B cell (primary cell): ENCODE measurements at places on chromosomes 13 and 19.

DNA sequence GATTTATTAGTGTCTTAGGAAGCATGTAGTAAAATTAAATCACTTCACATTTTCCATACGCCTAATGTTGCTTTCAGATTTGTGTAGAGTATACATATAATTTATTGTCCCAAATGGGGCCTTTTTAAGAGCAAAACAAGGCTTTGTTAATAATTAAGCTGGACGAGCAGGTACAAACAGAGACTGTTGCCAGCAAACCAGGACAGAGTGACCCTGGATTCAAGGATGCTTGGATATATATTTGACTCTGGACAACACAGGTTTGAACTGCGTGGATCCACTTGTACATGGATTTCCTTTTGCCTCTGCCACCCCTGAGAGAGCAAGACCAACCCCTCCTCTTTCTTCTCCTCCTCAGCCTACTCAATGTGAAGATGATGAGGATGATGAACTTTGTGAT lies 454.9 kb downstream of the PCDH9 start:
- no peak for DNase-seq

DNA sequence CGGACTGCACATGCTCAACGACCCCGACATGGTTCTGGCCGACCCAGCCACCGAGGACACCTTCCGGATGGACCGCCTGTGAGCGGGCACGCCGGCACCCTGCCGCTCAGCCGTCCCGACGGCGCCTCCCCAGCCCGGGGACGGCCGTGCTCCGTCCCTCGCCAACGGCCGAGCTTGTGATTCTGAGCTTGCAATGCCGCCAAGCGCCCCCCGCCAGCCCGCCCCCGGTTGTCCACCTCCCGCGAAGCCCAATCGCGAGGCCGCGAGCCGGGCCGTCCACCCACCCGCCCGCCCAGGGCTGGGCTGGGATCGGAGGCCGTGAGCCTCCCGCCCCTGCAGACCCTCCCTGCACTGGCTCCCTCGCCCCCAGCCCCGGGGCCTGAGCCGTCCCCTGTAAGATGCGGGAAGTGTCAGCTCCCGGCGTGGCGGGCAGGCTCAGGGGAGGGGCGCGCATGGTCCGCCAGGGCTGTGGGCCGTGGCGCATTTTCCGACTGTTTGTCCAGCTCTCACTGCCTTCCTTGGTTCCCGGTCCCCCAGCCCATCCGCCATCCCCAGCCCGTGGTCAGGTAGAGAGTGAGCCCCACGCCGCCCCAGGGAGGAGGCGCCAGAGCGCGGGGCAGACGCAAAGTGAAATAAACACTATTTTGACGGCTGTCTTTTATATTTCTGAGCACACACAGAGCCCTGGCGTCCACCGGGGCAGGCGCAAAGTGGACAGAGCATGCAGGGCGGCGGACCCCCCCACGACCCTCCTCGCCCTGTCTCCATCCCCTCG lies 13.6 kb downstream of the COMP start:
- DNase-seq = no peak

DNA sequence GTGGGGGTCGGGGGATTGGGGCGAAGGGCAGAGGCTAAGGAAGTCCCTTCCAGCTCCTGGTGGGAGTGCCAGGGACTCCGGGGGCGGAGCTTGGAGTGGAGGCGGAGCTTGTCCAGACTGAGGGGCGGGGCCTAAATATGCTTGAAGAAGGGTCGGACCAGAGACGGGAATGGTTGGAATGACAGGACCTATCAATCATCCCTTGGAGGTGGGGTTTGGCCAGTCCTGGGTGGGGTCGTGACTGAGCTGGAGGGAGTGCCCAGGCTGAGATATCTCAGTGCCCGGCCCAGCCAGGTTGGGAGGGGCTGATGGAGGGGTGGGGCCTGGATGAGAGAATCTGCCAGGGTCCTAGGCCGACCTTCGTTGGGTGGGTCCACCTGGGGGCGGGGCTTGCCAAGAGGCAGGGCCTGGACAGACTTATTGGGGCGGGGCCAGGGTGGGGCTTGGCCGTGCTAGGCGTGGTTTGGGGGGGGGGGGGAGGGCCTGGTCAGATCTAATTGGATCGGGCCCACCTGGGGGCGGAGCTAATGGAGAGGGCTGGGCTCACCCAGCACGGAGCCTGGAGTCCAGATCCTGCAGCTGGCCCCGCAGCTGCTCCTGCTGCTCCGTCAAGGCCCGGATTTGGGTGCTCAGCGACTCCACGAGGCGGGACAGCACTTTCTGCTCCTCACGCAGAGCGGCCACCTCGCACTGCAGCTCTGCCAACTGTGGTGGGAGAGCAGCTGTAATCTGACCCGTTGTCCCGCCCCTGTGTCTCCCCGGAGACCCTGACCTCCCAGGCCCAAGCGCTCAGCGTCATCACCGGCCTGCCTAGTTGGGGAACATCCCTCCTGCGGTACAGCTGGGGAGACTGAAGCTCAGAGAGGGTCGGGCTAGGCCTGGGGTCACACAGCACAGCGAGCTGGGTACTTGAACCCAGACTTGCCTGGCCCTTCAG lies 2.6 kb upstream of the WIZ start:
- no peak for DNase-seq

DNA sequence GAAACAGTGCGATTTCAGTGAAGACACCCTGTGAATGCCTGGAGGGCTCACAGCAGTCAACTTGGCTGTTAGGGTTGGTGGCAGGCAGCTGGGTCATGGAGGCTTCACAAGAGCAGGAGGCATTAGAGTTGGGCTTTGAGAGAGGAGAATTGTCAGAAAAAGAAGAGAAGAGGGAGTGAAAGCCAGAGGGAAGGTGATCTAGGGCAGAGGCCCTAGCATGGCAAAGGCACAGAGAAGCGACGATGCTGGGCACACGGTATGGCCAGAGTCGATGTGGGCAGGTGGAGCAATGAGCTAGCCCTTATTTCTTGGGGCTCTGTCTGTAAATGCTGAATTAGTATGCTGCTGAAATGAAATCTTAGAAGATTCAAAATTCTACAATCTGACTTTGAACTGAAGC lies 52.6 kb upstream of the OLFM4 start:
- no peak for DNase-seq

GRCh38 chr19:55145232-55145631 lies 3.8 kb downstream of the TNNT1 start:
- DNase-seq = no peak

- DNase-seq = no peak
These were observed 1346.0 kb upstream of the SPRY2 start for GRCh38 chr13:81686877-81687276.

- DNase-seq = no peak
These were observed 115.7 kb upstream of the STARD13 start for GRCh38 chr13:33401238-33401637.

- no peak for DNase-seq
These were observed 590.1 kb upstream of the SLC10A2 start for GRCh38 chr13:103656311-103656710.

DNA sequence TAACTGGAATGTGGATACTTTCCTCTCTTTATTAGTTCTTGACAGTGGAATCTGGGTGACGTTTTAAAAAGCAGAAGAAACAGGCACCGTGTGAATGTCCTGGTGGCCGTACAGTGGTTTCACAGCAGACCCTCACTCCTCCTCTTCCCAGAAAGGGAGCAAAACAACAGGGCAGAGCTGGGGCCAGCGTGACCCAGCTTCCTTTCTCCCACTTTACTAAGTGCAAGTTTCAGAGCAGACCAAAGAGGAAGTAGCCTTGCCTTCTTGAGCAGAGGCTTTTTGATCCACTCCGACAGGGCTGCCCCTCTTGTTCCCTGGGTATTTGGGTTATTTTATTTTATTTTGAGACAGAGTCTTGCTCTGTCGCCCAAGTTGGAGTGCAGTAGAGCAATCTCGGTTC lies 19.6 kb upstream of the C19orf33 start:
- peak; percentile 41 for DNase-seq

- DNase-seq = peak; percentile 19
These were observed 4.1 kb downstream of the ATP11A start for GRCh38 chr13:112693831-112694497.

- DNase-seq = no peak
These were observed 13.3 kb downstream of the SLC7A1 start for GRCh38 chr13:29582171-29582570.

- DNase-seq = no peak
These were observed 136.1 kb downstream of the KCTD12 start for GRCh38 chr13:76750126-76750525.

DNA sequence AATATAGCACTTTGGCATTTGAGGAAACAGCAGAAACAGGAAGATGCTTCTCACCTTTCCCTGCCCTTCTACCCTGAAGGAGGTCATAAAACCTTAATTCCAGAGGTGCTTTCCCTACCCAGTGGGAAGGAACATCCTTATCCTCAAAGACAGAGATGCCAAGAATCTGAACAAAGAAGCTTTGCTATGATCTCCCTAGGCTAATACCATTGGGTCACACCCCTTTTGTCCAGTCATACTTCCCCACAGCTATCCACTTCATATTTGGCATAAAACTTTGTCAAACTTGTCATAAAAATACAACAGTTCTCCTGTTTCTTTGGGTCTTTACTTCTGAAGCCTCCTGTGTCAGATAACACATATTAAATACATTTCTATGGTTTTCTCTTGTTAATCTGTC lies 21.7 kb upstream of the RXFP2 start:
- no peak for DNase-seq

DNA sequence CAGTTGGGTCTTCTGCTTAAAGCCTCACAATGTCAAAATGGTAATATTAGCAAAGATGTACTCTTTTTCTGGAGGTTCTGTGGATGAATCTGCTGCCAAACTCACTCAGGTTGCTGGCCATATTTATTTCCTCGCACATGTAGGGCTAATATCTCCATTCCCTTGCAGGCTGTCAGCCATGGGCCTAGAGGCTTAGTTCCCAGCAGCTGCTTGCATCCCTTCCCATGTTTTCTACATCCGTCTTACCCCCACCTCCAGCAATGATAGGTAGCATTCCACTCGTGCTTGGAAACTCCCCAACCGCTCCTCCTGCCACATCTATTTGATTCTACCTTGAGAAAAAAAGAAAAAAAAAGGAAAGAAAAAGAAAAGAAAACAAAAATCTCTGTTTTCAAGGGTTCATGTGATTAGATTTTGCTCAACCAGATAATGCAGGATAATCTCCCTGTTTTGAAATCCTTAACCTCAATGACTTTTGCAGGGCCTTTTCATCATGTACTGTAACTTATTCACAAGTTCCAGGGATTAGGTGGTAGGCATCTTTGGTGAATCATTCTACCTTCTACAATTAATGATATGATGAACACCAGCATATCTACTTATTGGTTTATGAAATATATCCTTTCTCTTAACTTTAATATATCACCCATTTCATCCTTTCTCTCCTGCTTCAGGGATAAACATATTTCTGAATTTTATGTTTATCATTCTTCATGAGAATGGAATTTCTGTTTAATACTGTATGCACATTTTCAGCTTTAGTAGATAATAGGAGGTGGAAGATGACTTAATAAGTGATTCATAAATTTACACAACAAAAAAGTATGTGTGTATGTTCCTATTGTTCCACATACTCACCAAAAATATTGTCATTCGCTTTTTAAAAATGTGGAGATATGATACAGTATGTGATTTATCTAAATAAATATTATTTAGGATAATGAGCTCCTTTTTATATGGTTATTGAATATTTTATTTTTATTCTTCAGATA lies 931.9 kb downstream of the SLITRK5 start:
- no peak for DNase-seq

GRCh38 chr13:90385781-90386489 lies 961.6 kb upstream of the MIR17HG start:
- DNase-seq = no peak

- peak; percentile 14 for DNase-seq
These were observed 29.5 kb upstream of the ANKRD10 start for GRCh38 chr13:110944121-110944967.

DNA sequence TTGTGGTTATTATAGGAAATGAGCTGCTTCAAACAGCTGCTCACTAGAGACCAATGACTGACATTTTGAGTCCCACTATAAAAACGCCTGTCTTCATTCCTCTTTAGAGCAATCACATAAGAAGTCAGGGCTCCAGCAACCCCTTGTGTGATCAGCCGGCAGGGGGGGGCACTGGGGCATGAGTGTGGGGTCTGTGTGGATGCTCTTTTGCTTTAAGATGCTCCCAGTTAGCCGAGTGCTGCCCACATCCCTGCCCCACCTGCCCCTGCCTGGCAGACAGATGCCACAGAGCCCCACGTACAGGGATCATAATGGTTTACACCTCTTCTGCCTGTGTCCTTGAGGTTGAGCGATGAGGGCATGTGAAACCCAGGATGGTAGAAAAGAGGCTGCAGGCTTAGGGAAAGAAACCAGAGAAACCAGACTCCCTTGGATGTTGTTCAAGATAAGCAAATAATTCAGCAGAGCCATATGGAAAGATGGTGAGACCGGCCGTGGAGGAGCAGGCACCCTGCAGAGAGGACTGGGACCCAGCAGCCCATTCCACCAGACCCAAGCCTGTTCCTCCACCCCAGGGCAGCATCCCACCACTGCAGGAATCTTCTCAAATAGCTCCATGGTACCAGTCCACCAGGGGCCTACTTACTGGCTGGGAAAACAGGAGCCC lies 55.4 kb downstream of the CHST8 start:
- no peak for DNase-seq

GRCh38 chr13:93775027-93775426 lies 548.4 kb downstream of the GPC6 start:
- no peak for DNase-seq

DNA sequence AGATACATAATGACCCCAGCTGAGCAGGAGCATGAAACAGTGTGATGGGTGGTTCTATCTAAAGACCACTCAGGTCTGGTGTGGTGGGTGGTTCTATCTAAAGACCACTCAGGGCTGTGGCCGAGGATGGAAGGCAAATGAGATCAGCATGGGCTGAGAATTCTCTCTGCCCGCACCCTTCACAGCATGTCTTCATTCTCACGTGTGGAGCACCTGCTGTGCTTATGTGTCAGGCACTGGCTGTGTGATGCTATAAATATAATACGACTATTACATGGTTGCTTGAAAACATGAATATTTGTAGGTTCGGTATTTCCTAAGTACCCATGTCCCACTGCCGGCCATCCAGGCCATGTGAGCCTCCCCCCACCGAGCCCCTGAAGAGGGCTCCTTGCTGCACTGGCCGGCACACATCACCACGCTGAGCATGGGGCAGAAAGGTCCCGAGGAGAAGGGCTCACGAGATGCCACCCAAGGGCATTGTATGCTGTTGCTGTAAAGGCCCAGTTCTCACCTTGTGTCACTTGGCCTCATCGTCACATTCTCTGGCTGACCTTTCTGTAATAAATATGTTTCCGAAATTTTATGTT lies 810.2 kb downstream of the UQCRFS1 start:
- DNase-seq = no peak

GRCh38 chr13:107516517-107516916 lies 698.8 kb downstream of the LIG4 start:
- no peak for DNase-seq

- DNase-seq = no peak
These were observed 81.1 kb upstream of the SERP2 start for GRCh38 chr13:44292545-44292944.

DNA sequence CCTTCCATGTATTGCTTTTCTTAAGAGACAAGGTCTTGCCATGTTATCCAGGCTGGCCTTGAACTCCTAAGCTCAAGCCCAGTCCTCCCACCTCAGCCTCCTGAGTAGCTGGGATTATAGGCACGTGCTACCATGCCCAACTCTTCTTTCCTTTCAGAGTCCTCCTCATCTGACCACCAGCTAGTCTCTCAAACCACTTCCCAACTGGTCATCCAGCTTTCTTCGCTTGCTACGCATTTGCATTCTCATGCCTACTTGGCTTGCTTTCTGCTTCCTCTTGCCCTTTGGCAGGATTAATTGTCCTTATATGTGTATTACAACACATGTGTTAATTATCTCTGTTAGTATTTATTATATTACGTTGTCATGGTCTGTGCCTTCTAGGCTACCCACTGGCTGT lies 6.3 kb downstream of the GPR18 start:
- DNase-seq = no peak

GRCh38 chr19:21568816-21569493 lies 63.6 kb downstream of the ZNF429 start:
- peak; percentile 95 for DNase-seq

- DNase-seq = no peak
These were observed 112.5 kb downstream of the MYO16 start for GRCh38 chr13:108741930-108742329.
